ENCODE measurements at places on chromosomes 16 and 17.

DNA sequence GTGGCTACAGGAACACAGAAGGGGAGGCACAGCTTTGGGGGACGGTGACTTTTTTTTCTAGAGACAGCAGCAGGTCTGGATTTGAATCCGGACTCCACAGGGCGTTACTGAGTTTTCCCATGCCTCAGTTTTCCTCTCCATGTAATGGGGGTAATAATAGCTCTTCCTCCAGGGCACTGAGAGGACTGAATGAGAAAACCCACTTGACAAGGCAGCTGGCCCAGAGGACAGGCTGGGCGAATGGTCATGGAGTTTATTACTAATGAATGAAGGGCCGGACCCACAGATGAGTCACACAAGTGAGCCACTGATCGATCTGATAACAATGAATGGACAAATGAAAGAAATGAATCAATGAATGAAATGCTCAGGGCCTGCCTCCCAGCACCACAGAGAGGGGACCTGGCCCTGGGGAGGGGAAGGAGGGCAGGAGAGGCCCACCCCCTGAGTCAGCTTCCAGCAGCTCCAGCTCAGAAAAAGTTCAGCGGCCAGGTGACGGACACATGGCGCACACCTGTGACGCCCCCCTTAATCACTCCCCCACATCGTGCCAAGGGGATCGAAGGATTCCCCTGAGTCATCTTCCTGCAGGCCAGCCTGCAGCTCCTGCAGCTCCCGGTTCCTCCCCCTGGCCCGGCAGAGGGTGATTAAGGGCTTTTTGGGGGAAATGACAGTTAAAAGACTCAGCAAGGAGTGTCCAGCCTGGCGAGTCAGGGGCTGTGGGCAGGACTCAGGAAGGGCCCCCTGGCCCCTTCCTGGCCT lies 54.3 kb downstream of the SOCS1 start:
- DNase-seq = no peak

GRCh38 chr17:19328441-19329061 lies 34.0 kb downstream of the B9D1 start:
- DNase-seq = no peak

- no peak for DNase-seq
Observed at GRCh38 chr16:78437352-78437968, 338.0 kb downstream of the WWOX start.

DNA sequence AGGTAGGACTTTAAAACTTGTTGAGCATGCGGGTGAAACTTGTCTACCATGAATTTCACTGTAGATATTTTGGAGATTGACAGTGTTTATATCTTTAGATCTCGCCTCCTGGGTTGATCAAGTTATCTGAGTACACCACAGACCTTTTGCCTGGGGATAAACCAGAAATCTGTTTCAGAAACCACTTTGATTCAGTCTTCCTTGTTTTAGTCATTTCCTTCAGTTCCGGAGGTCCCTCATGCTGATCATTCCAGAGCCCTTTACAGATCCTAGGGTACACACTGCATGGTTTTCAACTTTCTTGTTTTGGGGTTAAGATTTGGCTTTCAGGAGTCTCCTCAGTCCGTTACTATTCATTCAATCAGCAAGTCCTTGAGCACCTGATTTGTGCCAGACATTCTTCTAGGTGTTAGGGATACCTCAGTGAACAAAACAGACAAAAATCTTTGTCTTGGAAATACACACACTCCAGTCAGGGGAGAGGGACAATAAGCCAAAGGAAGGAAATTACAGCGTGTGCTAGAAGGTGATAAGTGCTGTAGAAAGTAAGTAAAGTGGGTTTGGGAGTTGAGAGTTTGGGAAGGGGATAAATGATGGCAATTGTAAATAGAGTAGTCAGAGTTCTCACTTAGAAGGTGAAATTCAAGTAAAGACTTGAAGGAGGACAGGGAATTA lies 12.2 kb downstream of the NOD2 start:
- DNase-seq = no peak

GRCh38 chr16:46853713-46854443 lies 22.9 kb upstream of the C16orf87 start:
- no peak for DNase-seq

- DNase-seq = no peak
Observed at GRCh38 chr17:60720763-60721531, 43.3 kb downstream of the BCAS3 start.

DNA sequence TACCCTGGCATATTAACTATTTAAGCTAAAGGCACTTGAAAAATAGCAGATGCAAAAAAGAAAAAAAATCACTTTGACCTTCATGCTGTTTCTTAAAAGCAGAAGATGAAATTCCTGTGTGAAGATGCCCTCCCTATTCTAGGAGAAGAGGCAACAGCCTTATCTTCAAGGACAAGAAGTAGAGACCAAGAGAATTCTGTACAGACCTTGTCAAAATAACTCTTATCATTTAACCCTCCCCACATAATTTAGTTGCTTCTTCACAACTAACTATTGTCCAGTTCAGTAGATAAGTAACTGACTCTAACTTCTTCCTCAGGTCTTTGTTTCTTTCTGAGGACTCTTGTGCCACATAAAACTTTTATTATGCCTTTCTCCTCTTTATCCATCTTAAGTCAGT lies 72.0 kb upstream of the MARCHF10 start:
- no peak for DNase-seq

DNA sequence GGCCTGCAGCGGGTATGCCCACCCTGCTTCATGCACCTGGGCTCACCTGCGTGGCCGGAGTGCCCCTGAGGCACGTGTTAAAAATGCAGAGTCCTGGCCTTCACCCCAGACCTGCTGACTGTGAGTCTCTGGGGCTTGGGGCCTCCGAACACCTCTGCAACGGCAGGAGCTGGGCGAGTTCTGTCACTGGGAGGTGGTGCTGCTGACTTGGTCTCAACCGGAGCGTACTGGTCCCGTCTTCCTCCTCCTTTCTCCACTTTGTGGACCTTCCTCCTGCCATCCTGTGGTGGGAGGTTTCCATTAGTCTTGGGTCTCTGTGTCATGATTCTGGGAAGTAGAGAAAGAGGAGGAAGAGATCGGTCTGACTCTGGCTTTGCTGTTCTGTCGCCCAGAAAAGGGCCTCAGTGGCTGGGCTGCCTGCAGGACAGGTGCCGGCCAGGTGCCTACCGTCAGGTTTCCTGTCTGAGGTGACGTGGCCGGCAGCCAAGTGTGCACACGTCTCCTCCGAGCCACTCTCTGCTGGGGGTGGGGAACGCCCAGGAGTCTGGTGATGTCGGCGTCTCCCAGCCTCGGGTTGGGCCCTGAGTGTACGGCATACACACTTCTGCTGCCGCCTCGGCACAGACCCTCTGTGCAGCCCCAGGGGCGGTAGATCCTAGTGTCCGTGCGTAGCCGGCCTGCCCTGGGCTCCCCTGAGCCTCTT lies 6.9 kb downstream of the TSC2 start:
- no peak for DNase-seq

DNA sequence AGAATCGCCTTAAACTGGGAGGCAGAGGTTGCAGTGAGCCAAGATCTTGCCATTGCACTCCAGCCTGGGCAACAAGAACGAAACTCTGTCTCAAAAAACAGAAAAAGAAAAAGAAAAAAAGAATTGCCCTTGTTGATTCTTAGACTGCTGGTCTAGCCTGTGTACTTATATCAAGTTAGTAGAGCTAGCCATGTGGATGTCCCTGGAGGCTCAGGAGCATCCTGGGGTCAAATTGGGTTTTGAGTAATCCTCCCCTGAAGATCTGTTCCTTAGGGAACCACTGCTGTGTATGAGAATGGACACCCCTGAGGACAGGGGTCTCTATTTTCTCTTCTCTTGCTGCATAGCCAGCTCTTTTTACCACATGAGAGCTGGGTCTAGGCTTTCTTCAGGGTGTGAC lies 21.5 kb downstream of the SLC7A6OS start:
- DNase-seq = no peak

DNA sequence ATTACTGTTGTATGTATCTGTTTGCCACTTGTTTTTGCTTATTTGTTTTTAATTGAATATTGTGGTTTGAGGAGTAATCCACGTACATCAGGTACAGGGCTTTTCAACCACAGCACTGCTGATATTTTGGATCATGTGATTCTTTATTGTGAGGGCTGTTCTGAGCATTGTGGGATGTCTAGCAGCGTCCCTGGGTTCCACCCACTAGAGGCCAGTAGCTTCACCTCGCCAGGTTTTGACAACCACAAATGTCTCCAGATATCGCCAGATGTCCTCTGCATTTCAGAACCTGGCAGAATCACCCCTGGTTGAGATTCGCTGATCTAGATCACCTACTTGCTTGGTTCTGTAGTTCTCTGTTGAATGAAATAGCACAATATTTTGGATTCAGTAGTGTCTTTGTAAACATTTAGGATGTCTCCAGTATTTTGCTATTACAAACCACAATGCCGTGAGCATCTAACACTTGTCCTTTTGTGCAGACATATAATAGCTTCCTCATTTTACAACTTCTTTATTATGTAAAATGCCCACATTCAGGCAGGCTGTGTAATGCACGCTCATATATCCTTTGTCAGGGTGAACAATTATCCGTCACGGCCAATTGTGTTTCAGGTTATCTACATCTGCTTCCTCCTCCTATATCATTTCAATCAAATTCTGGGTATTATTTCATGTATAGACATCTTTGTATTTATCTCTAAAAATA lies 380.3 kb downstream of the SNX29 start:
- no peak for DNase-seq

DNA sequence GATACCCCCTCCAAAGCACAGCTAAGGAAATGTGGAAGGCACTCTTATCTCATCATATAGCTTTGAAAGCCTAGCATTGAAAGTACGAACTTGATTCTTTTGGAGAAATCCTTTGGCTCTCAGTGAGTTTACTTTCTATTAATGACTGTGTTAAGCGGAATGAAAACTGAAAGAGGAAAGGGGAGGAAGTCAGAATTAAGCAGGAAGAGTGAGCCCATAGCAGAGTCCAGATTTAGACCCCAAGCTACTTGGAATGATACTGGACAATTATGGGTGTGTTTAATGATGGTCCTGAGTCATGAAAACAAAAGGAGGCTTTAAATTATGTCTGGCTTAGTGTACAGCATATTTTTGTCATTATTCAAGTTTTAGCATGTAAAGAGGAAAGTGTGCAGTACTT lies 42.2 kb downstream of the TENT4B start:
- DNase-seq = no peak

GRCh38 chr16:935684-936083 lies 35.1 kb downstream of the LMF1 start:
- DNase-seq = no peak

- no peak for DNase-seq
Observed at GRCh38 chr16:78097548-78097947, 1.9 kb upstream of the WWOX start.

GRCh38 chr17:35162755-35163154 lies 15.1 kb downstream of the UNC45B start:
- no peak for DNase-seq

GRCh38 chr16:16048904-16049582 lies 99.6 kb downstream of the ABCC1 start:
- no peak for DNase-seq

DNA sequence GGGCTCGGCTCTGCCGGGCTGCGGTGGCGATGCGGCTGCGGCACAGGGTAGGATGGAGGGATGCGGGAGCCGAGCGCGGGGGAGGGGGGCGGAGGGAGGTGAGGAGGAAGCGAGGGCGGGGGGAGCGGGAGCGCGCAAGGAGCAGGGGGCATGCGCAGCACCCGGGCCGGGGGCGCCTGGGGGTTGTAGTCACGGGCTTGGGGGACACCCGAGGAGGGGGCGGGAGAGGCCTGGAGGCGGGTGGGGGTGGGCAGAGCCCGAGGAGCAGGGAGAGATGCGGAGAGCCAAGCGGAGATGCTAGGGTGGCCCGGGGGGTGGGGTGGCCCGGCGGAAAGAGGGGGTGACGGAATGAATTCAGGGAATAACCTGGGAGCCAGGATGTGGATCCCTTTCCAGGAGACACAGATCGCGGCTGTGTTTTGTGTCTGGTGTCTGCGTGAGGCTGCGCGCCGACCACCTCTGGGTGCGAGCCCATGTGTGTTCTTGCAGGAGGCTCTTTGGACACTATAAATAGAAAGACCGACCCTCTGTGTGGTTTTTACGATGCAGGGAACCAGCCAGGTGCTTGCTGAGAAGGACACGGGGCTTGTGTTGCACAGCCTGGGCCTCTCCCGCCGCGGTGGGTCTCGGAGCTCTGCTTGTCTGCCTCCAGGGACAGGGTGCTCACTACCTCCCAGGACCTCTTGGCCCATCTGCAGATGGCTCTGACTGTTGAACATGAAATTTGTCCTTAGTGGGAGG lies at the start of gene STX1B:
STX1B (minus strand) TSS at position 54 of the 741 bp plus-strand sequence. CDS start 242 bp downstream, outside the sequence.
- DNase-seq = no peak

GRCh38 chr17:30472238-30472890 lies 4.8 kb upstream of the GOSR1 start:
- no peak for DNase-seq

- DNase-seq = no peak
Observed at GRCh38 chr17:67349420-67349819, 17.0 kb downstream of the PSMD12 start.

DNA sequence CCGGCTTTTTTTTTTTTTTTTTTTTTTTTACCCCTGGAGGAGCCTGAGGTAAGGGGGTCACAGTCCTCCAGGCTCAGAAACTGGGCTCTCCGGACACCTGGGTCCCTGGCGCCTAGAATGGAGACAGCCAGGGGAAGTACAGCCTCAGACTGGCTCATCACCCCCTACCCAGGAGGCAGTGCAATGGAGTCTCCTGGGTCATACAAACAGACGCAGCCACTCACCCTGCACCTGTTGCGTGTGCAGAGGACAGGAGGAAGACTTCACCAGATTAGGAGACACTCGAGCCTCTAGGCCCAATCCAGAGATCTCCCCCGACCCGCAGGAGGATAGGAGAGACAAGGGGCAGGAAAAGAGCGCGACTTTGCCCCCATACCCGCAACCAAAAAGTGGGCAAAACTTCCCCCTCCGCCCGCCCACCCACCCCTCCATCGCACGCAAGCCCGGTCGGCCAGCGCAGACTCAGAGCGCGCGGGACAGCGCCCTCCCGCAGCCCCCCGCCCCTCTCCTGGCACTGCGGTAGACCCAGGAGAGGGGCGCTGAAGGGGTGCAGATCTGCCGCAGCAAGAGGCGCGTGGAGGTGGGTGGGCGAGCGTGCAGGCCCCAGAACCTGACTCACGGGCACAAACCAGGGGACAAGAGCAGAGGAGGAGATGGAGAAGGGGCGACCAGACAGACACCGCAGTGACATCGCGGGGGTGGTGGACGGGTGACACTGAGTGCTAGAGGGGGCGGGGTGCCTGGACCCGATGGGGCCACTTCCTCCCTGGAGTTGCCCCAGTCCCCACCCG lies 900 bp downstream of the HAP1 start:
- DNase-seq = no peak
